Right renal cortex interstitium (tissue), 3 donors: ENCODE measurements at places on chromosomes 13 and 19. TPM values are rescaled to one million over a fixed set of nuclear protein-coding genes. Genes with fewer than 3 reads are reported as not detected.

Gene MYPOP
- polyA plus RNA-seq: 2.8 TPM

DNA sequence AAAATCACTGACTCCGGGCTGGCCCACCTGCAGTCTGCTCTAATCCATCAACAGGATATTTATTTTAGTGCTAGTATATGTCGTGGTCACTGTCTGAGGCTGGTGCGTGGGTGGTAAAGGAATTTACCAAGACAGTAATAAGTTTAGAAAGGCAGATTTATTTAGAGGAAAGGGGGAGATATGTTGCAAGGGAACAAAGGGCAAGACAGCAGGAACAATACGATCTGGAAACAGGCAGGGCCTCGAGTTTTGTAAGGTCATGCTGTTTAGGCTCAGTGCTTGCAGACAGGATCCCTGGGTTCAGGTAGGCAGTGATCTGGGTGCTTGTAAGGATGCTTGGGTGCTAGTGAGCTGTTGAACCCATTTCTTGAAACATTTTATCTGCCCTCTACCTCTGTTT is 748.2 kb upstream of the SLITRK5 start:
- DNase-seq: no peak

GRCh38 chr13:20550799-20551198 is 16.2 kb upstream of the IFT88 start:
- no peak for DNase-seq

- DNase-seq: no peak
Measured at GRCh38 chr13:44347301-44347700, 26.3 kb upstream of the SERP2 start.

GRCh38 chr19:4094761-4095487 is 28.2 kb upstream of the ZBTB7A start:
- DNase-seq: no peak

DNA sequence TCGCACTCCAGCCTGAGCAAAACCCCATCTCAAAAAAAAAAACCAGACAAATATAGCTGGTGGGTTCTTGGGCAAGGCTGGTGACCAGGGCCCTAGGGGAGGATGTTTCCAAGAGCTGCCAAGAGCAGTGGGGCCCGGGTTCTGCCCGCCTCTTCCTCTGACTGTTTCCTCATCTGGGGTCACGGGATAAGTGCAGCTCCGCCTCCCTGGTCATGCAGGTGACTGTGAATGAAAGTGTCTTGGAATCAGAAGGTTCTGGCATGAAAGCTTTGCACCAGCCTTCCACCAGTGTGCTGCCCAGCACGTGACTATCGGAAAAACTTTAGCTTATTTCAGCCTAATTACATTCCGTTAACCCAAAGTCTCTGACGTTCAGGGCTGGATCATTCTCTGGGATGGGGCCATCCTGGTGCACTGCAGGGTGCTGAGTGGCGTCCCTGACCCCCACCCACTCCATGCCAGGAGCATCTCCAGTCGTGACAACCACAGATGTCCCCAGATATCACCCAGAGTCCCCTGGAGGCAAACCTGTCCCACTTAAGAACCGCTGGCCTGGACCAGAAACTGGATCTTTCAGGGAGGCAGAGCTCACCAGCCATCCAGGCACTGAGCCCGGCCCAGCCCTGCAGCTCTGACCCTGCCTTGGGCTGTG is 85.6 kb downstream of the GNG7 start:
- no peak for DNase-seq

Gene CACNA1A
- polyA plus RNA-seq: 1.3 TPM

Gene NOVA2
- polyA plus RNA-seq: 4.1 TPM

DNA sequence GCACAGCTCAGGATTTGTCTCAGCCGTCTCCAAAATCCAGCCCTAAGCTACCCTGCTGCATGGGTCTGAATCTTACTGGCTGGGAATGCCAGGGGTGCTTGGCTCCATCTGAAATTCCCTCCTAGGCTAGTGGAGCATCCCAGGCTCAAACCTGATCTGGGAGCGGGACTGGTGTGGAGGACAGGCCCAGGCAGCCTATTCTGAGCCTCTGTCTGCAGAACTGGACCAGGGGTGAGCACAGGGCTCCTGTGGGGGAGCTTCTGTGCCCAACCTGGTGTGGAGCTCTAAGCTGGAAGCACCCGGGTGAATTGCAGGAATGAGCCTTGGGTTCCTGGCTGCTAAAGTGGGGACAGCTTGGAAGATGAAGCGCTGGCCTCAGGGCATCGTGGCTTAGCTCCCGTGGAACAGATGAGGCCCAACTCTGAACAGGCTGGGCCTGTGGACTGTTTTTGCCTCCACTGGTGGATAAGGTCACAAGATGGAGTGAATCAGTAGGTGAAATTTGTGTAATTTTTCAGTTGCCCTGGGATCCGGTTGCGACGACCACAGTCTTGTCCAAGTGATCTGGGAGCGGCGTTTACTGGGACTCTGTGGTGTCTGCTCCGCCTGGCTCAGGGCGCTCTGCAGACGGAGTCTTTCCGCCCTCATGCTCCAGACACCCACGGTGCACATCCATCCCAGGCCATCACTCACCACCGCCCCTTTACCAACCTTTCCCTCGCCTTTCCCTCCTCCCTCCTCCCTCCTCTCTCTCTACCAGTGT is 79.5 kb downstream of the TEX29 start:
- DNase-seq: no peak

Gene SLITRK6
- polyA plus RNA-seq: 14.7 TPM

- no peak for DNase-seq
Measured at GRCh38 chr13:52344108-52344507, 61.9 kb downstream of the THSD1 start.

DNA sequence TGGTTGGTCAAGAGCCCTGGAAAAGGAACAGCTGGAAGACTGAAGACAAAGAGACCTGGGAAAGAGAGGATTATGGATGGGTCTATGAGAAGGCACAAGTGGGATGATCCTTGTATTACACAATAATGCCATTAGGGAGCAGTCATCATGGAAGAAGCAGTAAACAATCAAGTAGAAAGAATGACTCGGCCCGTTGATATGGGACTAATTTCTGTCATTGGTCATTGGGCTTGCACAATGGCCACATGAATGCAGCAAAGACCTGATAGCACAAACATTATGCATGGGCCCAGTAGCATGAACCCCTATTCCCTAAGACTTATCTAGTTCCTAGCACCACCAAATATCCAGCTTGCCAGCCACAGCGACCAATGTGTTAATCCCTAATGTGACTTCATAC is 390.3 kb upstream of the ZNF507 start:
- no peak for DNase-seq

- no peak for DNase-seq
Measured at GRCh38 chr13:40986101-40986856, 32.8 kb downstream of the ELF1 start.

GRCh38 chr13:43402380-43402779 is 379.0 kb downstream of the DNAJC15 start:
- DNase-seq: no peak

GRCh38 chr19:6828698-6829633 is 56.5 kb downstream of the VAV1 start:
- no peak for DNase-seq

- no peak for DNase-seq
Measured at GRCh38 chr19:3849092-3849491, 19.7 kb downstream of the ZFR2 start.

DNA sequence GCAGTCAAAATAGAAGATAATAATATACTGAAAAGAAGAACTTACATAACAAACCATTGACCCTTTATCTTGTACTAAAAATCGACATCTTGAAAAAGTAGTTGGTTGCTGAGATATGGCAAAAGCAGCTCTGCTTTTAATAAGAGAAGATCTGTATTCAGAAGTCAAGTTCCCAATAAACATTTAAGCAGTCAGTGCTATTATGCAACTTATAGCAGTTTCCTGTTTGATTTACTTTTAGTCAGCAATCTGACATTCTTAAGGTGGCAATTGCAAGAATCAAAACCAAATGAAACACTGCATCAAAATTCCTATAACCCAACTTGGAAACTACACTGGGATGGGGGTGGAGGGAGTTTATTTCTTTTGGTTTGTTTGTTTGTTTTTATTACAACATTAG is 165.5 kb downstream of the TBC1D4 start:
- no peak for DNase-seq

Gene SLC25A30
- polyA plus RNA-seq: 27.7 TPM

DNA sequence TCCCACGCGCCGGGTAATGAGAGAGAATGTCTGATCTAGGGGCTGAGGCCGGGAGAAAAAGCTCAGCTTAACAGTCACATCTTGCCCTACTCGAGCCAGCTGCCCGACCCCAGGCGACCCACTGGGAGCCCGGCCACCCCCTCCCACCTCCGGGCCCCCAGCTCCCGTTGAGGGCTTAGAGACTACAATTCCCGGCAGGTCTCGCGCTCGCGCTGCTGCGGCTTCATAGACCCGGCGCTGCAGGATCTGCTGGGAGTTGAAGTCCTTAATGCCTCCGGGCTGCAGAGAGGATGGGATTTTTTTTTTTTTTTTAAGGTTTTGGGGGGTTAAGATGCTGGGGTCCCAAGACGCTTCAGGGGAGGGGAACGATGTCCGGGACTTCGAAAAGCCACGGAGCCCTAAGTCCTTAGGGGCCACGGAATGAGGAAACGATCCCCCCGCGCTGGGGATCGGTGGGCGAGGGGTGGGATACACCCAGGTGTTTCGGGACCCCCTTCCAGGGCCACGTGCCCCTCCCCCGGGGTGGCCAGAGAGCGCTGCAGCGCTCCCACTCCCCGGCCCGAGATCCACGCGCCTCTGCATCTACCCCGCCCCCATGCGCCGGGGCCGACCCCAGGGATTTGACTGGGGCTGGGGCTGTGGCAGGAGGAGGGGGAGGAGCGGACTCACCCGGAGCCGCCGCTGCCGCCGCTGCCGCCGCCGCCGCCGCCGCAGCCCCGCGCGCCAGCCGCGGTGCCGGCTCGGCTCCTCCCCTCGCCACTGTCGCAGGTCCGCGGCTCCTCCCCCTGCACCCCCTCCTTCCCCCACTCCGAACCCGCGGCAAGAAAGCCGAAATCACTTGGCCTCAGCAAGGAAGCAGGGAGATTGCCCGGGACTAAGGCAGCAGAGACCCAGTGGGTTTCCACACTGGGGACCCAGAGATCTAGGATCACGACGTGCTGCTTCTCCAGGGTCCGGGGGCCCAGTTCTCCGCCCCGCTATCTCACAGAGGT is at the start of gene SYT3:
Gene SYT3, minus strand, starts transcription at position 761 of the 992 bp plus-strand sequence. CDS start 2,470 bp downstream, outside the sequence.
- no peak for DNase-seq

GRCh38 chr19:5352229-5352763 is 11.7 kb upstream of the PTPRS start:
- DNase-seq: no peak

Gene MAST1
- polyA plus RNA-seq: 0.89 TPM

DNA sequence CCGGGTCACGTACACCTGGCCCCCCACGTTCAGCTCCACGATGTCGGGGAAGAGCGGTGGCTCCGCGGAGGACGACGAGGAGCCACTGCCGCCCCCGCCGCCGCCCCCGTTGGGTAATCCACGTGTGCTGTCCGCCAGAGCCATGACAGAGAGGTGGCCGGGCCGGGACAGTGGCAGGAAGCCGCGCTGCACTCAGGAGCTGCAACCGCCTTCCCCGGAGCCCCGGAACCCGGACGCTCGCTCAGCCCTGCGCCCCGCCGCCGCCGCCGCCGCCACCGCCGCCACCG is 257 bp downstream of the KCTD12 start:
- DNase-seq: no peak

Gene NOTCH3
- 96.0 TPM for polyA plus RNA-seq

DNA sequence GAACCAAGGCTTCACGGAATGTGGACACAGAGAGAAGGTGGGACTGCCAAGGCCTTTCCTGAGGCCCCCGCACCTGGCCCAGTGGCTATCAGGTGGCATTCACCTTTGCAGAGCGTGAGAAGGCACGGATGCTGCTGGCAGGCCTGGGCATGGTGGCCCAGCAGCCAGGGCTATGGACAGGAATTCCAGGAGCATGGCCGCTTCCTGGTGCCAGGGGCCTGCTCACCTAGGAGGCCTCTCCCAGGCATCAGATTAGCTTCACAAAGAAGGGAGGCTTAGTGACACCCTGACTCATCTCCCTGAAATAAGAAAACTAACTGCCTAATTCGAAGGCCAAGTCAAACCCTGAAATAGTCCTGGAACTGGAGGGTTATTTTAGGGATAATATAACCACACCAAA is 155.8 kb downstream of the TEX29 start:
- no peak for DNase-seq

Gene SHANK1
- polyA plus RNA-seq: 5.0 TPM

Gene KLF5
- polyA plus RNA-seq: 23.1 TPM

DNA sequence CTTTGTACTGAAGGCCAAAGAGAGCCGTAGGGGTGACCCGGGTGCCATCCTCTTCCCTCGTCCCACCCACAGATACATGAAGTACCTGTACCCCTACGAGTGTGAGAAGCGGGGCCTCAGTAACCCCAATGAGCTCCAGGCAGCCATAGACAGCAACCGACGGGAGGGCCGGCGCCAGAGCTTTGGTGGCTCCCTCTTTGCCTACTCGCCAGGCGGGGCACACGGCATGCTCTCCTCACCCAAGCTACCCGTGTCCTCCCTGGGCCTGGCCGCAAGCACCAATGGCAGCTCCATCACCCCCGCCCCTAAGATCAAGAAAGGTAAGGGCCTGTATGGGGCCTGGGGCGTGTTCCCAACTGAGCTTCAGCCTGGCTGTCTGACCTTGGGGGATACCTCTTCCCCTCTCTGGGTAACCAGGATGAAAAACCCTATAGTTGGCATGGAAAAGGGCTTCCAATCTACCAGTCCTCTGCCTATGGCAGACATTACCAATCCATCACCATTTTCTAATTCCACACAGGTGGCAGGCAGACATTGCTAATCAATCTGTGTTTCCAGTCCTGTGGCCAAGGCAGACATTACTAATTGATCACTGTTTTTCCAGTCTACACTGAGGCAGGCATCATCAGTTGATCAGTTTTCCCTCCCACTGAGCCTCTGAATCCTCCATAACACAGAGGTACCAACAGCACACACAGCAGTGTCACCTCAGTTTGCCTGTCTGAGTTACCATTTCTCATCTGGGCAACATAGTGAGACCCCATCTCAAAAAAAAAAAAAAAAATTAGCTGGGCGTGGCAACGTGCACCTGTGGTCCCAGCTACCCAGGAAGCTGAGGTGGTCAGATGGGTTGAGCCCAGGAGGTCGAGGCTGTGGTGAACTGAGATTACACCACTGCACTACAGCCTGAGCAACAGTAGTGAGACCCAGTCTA is 19.1 kb upstream of the WDR18 start:
- no peak for DNase-seq

DNA sequence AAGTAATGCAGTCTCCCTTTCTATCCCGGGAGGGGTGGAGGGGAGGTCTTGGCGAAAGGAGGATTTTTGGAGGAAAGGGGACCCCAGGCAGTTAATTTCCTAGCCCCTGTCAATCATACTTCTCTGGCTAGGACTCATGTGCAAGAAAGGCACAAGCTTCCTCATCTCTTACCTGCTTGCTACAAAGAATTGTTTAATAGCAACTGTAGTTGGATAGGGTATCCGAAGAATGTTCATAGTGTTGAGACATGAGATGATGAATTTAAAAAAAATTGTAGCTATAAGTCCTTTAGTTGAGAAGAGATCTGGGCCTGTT is 525 bp downstream of the BORA start:
- no peak for DNase-seq
